ENCODE measurements at places on chromosomes 7 and 10. TPM values are rescaled to one million over a fixed set of nuclear protein-coding genes. Genes with fewer than 3 reads are reported as not detected.

The HYAL4 gene
- not detected for polyA plus RNA-seq

The ATOH7 gene
- polyA plus RNA-seq: 1.2 TPM

The AS3MT gene
- polyA plus RNA-seq: 0.59 TPM

The SCIN gene
- polyA plus RNA-seq: not detected
